ENCODE measurements at places on chromosomes 4 and X. TPM values are rescaled to one million over a fixed set of nuclear protein-coding genes. Genes with fewer than 3 reads are reported as not detected.
A peak's percentile ranks its signal among the peaks of the same experiment; 100 is the strongest.

- no peaks in the 10 kb centered on the region for H3K4me1 ChIP-seq
- no peak for DNase-seq
- H3K4me3 ChIP-seq, result no peak overlapping the region
- H3K36me3 ChIP-seq, result no peaks in the 10 kb centered on the region
Observed at GRCh38 chrX:146264763-146265375, 447.2 kb downstream of the SLITRK2 start.

GRCh38 chr4:6710282-6710681 is 617 bp upstream of the MRFAP1L1 start:
- no peaks in the 10 kb centered on the region for H3K27me3 ChIP-seq
- H3K27ac ChIP-seq, result peak overlapping the region; percentile 3
- H3K4me3 ChIP-seq, result peak overlapping the region; percentile 65
- no peak for DNase-seq

- no peaks in the 10 kb centered on the region for H3K27me3 ChIP-seq
- H3K36me3 ChIP-seq, result no peaks in the 10 kb centered on the region
- H3K27ac ChIP-seq, result peak overlapping the region; percentile 43
Observed at GRCh38 chr4:99324361-99324760, 3.2 kb upstream of the ADH1B start.

DNA sequence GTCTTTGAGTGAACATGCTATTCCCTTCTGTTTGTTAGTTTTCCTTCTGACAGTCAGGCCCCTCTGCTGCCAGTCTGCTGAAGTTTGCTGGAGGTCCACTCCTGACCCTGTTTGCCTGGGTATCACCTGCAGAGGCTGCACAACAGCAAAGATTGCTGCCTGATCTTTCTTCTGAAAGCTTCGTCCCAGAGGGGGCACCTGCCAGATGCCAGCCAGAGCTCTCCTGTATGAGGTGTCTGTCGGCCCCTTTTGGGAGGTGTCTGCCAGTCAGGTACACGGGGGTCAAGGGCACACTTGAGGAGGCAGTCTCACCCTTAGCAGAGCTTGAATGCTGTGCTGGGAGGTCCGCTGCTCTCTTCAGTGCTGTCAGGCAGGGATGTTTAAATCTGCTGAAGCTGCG is 456.9 kb upstream of the HTR2C start:
- H3K27ac ChIP-seq, result no peak overlapping the region
- H3K4me3 ChIP-seq, result no peak overlapping the region
- DNase-seq, result no peak

The SHROOM2 gene
- total RNA-seq, result 16.5 TPM

The TLR6 gene
- total RNA-seq, result 1.6 TPM

The NOX1 gene
- total RNA-seq, result not detected
